T47D (cell line): ENCODE measurements at places on chromosomes 4 and X.

DNA sequence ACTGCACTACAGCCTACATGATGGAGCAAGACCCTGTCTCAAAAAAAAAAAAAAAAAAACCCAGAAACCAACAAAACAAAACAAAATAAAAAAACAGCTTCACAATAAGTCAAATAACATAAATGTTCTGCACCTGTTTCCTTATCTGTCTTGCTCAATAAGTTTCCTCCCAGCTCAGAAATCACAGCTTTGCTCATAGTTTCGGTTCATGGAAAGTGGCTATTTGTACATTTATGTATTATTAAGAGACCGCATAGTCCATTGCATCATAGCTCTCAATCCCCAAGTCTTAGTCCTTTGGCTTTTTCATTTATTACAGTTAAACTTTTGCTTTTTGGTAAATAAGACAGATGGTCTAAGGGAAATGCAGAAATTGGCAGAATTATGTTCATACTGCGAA lies 24.4 kb upstream of the CFAP299 start:
- no peak for DNase-seq

GRCh38 chr4:137693641-137694040 lies 161.3 kb upstream of the PCDH18 start:
- DNase-seq = no peak

DNA sequence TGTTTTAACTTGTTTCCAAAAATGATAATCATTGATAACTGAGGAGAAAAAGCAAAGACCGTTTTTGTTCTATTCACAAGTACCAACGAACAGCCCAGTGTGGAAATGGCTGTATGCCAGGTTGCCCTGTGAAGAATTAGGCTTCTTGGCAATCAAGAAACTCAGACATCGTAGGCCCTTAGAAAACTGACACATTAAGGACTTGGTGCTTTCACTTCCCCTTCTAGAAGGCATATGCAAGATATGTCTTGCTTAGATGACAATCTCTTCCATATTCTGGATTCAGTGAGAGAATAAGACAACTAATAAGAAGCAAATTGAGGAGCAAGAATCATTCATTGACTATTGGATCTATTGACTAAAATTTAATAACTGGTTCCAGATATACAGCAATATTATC lies 56.6 kb downstream of the ANAPC10 start:
- DNase-seq = no peak

- DNase-seq = no peak
These were observed 145.9 kb downstream of the PPP3CA start for GRCh38 chr4:101201421-101201820.

- no peak for DNase-seq
These were observed 236.2 kb upstream of the MAGEB16 start for GRCh38 chrX:35561985-35562384.

DNA sequence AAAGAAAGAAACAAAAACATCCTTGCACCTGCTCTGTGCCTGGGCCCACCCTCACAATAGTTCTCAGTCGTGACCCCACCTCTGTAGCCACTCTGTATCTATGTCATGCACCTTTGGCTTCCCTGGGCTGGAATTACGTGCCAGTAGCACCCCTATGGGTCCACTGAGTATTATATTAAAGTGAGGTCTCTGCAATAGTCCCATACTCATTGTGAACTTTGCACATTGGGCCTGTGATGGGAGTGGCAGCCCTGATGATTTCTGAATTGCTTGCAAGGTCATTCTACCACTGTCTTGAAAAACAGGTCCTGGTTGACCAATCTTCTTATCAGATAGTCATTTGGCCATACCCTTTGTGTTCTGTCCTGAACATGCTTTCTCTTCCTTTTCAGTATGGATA lies 1012.1 kb downstream of the RAB28 start:
- no peak for DNase-seq

- no peak for DNase-seq
These were observed 10.8 kb downstream of the TMEM187 start for GRCh38 chrX:153983321-153983801.
